ENCODE measurements at places on chromosomes 12 and 14. TPM values are rescaled to one million over a fixed set of nuclear protein-coding genes. Genes with fewer than 3 reads are reported as not detected.

GRCh38 chr12:92502417-92503028, 200.3 kb upstream of the PLEKHG7 start:
- peaks cover 48% of the 10 kb centered on the region for H3K4me1 ChIP-seq
- peak overlapping the region; percentile 78 for H3K4me3 ChIP-seq
- H3K27ac ChIP-seq, result peak overlapping the region; percentile 89
- H3K27me3 ChIP-seq, result no peaks in the 10 kb centered on the region
- H3K36me3 ChIP-seq, result no peaks in the 10 kb centered on the region

GRCh38 chr14:66288511-66288910, 197.7 kb upstream of the CCDC196 start:
- H3K4me3 ChIP-seq, result no peak overlapping the region
- no peak for DNase-seq
- peaks cover under 1% of the 10 kb centered on the region for H3K4me1 ChIP-seq
- H3K27ac ChIP-seq, result no peak overlapping the region
- H3K36me3 ChIP-seq, result peaks cover 5% of the 10 kb centered on the region

DNA sequence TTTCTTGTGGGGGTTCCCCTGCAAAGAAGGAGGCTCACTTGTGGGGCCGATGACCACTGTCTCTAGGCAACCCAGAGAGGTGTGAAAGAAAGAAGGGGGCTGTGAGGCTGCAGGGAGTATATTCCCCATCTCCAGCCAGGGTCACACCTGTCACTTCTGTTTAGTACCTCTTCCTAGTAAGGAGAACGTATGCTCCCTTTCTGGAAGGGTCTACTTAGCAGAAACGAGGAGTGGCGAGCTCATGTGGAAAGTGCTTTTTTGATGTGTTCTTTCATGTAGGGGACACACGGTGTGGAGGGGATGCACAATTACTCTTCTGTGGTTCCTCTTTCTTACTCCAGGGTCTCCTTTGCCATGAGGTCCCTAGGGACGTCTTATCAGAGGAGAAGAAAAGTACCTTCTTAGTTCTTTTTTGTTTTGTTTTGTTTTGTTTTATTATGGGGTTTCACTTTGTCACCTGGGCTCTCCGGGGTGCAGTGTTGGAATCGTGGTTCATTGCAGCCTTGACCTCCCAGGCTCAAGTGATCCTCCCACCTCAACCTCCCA, 58.3 kb downstream of the PRKCH start:
- peaks cover 15% of the 10 kb centered on the region for H3K36me3 ChIP-seq
- no peak overlapping the region for H3K27ac ChIP-seq
- H3K27me3 ChIP-seq, result no peaks in the 10 kb centered on the region
- DNase-seq, result no peak

DNA sequence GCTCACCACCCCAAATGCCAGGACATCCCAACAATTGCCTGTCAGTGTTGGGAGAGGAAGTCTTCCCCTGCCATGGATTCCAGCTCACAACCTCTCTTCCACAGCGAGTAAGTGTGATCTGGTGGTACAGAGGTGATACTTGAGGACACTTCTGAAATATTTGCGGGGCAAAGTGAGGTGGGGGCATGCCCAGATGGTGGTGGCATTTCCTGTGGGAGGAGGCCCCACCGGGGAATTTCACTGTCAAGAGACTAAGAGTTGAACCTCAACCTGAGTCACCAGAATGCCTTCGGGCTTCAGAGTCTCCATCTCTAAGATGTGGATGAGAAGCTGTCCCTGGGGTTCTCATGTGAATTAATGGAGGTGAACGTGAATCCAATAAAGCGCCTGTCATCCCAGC, 122.3 kb upstream of the RFLNA start:
- H3K36me3 ChIP-seq, result no peaks in the 10 kb centered on the region
- no peak overlapping the region for H3K4me3 ChIP-seq
- H3K27ac ChIP-seq, result no peak overlapping the region
- H3K4me1 ChIP-seq, result no peaks in the 10 kb centered on the region

DNA sequence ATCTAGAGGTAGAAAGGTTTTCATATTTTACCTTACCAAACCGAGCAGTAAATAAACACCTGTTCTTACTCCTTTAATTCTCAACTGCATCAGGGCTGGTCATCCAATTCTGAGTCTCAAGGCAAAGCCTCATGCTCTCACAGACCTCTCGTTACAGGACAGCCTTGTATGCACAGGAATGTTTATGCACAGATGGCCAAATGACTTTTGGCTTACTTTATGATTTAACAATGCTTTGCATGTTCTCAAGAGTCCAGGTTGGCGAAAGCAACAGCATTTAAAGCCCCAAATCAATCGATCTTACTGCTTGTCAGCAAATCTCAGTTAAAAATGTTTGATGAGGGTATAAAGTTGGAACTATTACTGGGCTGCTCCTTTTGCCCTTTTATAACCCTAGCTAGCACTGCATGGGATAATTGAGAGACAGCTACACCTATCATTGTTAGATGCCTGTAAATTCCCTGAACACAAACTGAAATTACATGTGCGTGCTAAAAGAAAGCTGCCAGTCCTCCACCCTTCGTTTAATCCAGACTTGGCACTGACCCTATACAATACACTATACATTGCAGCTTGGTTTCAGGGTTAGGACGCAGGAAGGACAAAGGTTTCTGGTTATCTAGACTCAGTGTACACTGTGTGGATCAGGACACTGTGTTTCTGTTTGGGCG, 63.6 kb downstream of the TMCC3 start:
- peaks cover 8% of the 10 kb centered on the region for H3K4me1 ChIP-seq
- peaks cover 16% of the 10 kb centered on the region for H3K36me3 ChIP-seq

DNA sequence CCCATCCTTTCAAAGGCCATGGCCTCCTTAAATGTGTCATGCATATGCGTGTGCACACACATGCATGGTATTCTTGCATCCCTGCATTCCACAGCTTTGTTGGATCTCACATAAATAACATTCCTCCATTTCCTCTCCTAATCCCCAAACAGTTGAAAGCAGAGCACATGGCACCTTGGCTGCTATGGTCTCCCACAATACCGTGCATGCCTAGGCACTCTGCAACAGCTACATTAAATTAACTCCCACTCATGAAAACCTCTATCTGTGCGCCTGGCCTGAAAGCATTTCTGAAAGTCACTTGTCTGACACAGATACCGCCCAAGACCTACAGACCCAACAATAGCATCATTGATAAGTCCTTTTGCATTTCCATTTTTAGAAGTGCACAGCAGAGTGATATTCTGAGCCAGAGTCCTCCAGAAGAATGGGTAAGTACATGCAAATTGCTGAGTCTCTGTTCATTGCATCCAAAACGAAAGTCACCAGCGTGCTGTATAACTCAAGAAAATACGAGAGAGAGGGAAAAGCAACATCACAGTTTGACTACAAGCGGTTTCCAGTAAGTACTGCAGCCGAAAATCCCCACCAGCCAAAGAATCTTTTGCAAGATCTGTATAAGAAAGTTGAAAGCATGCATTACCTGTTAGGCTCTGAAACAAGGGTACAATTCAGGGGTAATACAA, 436 bp downstream of the ASB2 start:
- H3K36me3 ChIP-seq, result no peaks in the 10 kb centered on the region
- DNase-seq, result no peak
- H3K4me3 ChIP-seq, result no peak overlapping the region
- H3K27me3 ChIP-seq, result peaks cover 60% of the 10 kb centered on the region
- peaks cover 32% of the 10 kb centered on the region for H3K4me1 ChIP-seq
- H3K27ac ChIP-seq, result no peak overlapping the region

DNA sequence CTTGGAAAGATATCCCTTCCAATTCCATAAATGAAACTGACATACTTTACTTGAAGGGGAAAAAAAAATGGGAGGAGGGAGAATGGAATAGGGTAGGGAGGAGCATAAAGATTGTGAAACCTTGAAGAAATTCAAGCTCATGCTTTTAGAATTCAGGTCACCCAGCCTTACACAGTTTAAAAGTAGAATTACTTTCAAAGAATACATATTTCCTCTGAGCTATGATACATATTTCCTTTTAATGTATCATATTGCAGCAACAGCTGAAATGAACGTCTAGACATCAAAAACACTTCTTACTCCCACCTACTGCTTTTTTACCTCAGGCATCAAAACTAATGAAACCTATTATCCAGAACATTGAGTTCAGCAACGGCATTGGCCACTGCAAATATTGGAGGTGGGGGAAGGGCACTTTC, 156.0 kb downstream of the MED13L start:
- H3K27me3 ChIP-seq, result no peaks in the 10 kb centered on the region
- H3K4me1 ChIP-seq, result peaks cover 36% of the 10 kb centered on the region
- no peak overlapping the region for H3K4me3 ChIP-seq

- no peak overlapping the region for H3K27ac ChIP-seq
- H3K36me3 ChIP-seq, result no peaks in the 10 kb centered on the region
- H3K27me3 ChIP-seq, result no peaks in the 10 kb centered on the region
- DNase-seq, result no peak
- H3K4me3 ChIP-seq, result no peak overlapping the region
Observed at GRCh38 chr12:129559776-129560175, 344.0 kb downstream of the TMEM132D start.

DNA sequence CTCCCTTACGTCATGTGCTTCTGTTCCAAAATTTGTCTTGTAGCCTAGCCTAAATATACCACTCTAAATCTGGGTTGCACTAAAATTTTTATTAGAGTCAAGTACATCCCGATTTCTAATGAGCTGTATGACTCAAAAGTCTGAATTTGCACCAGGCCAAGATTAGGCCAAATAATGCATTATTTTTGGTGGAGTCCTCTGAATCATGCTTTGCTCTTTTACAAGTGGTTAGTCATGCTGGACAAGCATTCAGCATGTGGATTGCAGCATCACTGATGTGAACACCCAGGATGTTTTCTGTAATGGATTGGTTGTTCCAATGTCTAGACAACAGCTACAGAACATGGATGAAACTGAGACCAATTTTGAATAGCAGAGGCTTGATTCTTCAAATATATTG, 23.7 kb downstream of the HEBP1 start:
- H3K27me3 ChIP-seq, result no peaks in the 10 kb centered on the region
- no peak for DNase-seq
- H3K4me3 ChIP-seq, result no peak overlapping the region
- H3K27ac ChIP-seq, result no peak overlapping the region
- H3K36me3 ChIP-seq, result peaks cover 43% of the 10 kb centered on the region

GRCh38 chr12:66035288-66035966, 95.1 kb downstream of the LLPH start:
- H3K27ac ChIP-seq, result no peak overlapping the region
- peaks cover 29% of the 10 kb centered on the region for H3K27me3 ChIP-seq
- H3K4me1 ChIP-seq, result no peaks in the 10 kb centered on the region

DNA sequence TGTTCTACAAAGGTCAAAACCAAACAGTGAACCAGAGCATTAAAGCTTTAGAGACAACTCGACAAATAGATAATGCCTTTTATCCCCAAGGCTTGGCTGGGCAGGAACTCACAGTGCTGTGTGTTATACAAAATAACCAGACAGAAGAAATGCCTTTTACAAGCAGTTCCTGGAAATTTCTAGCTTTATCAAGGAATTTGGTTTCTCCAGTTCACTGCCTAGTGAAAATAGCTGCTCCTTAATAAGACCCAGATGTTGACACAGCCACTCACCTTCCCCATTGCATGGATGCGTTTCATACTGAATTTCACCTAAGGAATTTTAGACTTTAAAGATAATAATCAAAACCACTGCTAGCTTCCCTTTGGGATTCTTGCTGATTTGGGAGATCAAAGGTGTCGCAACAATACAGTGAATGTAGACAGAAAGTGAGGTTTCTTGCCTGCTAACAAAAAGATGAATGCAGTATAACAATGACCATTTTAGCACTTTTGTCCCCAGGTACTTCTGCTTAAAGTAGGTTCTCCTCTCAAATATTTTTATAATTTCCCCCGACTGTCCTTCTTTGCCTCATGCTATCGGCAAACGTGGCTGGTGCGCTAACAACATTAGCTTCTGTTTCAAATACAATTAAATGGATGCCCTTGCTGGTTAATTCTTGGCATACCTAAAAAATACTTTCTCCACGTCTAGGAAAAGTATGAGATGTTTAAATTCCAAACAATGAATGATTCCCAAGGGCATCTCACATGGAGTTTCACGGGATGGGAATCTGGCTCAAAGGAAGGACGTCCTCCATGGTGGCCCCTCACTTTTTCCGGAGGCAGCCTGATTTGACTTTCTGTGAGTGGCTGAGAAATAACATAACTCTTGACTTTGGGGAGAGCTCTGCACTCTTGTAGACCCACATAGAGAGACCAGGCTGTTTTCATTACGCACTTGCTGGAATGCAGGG, 162.4 kb downstream of the C12orf75 start:
- DNase-seq, result no peak
- H3K4me1 ChIP-seq, result no peaks in the 10 kb centered on the region
- peaks cover 5% of the 10 kb centered on the region for H3K27me3 ChIP-seq
- H3K36me3 ChIP-seq, result peaks cover 4% of the 10 kb centered on the region
- H3K27ac ChIP-seq, result no peak overlapping the region

- H3K36me3 ChIP-seq, result no peaks in the 10 kb centered on the region
- DNase-seq, result no peak
- H3K27ac ChIP-seq, result no peak overlapping the region
- no peak overlapping the region for H3K4me3 ChIP-seq
- H3K27me3 ChIP-seq, result peaks cover 44% of the 10 kb centered on the region
Observed at GRCh38 chr14:23339506-23340268, 13.0 kb downstream of the SLC22A17 start.

GRCh38 chr12:113862590-113863454, 103.3 kb downstream of the RBM19 start:
- peaks cover 39% of the 10 kb centered on the region for H3K4me1 ChIP-seq
- DNase-seq, result no peak
- H3K4me3 ChIP-seq, result no peak overlapping the region
- no peaks in the 10 kb centered on the region for H3K27me3 ChIP-seq
- peaks cover 11% of the 10 kb centered on the region for H3K36me3 ChIP-seq

- H3K4me3 ChIP-seq, result no peak overlapping the region
- H3K27me3 ChIP-seq, result no peaks in the 10 kb centered on the region
- H3K36me3 ChIP-seq, result no peaks in the 10 kb centered on the region
- DNase-seq, result no peak
- no peaks in the 10 kb centered on the region for H3K4me1 ChIP-seq
Observed at GRCh38 chr14:38791862-38792261, 311.2 kb downstream of the SEC23A start.

- H3K4me3 ChIP-seq, result no peak overlapping the region
- no peak overlapping the region for H3K27ac ChIP-seq
Observed at GRCh38 chr12:118880720-118881493, 100.4 kb upstream of the SRRM4 start.

- no peaks in the 10 kb centered on the region for H3K4me1 ChIP-seq
- no peak within 1 kb of the TSS for H3K4me3 ChIP-seq
- H3K36me3 ChIP-seq, result no peaks in the 10 kb centered on the region
- no peak within 1 kb of the TSS for H3K27ac ChIP-seq
- peaks cover 5% of the 10 kb centered on the region for H3K27me3 ChIP-seq
- no peak for DNase-seq
Observed at GRCh38 chr12:52519826-52520662, at the start of gene KRT5. Gene KRT5, minus strand, starts transcription at chr12:52520394. Its CDS starts 98 bp downstream, at chr12:52520296.

- no peak for DNase-seq
- no peaks in the 10 kb centered on the region for H3K36me3 ChIP-seq
- H3K27me3 ChIP-seq, result peaks cover 5% of the 10 kb centered on the region
- no peak overlapping the region for H3K27ac ChIP-seq
Observed at GRCh38 chr12:101470939-101471338, 4.2 kb upstream of the SPIC start.

- H3K27me3 ChIP-seq, result no peaks in the 10 kb centered on the region
- no peak overlapping the region for H3K27ac ChIP-seq
- DNase-seq, result no peak
Observed at GRCh38 chr14:49545071-49545470, 41.1 kb downstream of the RPS29 start.

The SYNDIG1L gene
- 0.35 TPM for polyA plus RNA-seq

The LRRIQ1 gene
- not detected for polyA plus RNA-seq

The FOXG1 gene
- polyA plus RNA-seq, result not detected

The GPR162 gene
- not detected for polyA plus RNA-seq

The CATSPERB gene
- not detected for polyA plus RNA-seq

The PRR13 gene
- 726 TPM for polyA plus RNA-seq

The REM2 gene
- polyA plus RNA-seq, result 1.4 TPM

Measured in naive B cell (primary cell).